ENCODE measurements at places on chromosomes 6 and 20.
A peak's percentile ranks its signal among the peaks of the same experiment; 100 is the strongest.

DNA sequence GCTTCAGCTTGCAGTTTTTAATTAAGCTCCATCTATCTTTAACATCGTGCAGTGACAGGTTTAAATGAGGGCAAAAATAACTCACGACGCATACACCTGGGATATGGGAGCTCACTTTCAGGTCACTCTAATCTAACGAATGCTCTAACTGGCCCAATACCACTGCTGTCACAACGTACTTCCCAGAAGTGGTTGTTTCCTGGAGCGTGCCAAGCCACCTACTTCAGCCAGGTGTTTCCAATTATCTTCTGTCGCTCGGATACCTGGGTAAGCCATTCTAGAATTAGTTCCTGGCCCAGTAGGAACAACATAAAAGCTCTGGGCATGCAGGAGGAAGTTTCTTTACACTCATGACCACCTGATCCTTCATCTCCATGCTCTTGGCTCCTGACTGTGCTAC lies 147.4 kb downstream of the FOXC1 start:
- DNase-seq: no peak

GRCh38 chr6:139201378-139201777 lies 66.5 kb downstream of the HECA start:
- no peak for DNase-seq

- no peak for DNase-seq
Observed at GRCh38 chr20:47929368-47930115, 144.3 kb upstream of the SULF2 start.

DNA sequence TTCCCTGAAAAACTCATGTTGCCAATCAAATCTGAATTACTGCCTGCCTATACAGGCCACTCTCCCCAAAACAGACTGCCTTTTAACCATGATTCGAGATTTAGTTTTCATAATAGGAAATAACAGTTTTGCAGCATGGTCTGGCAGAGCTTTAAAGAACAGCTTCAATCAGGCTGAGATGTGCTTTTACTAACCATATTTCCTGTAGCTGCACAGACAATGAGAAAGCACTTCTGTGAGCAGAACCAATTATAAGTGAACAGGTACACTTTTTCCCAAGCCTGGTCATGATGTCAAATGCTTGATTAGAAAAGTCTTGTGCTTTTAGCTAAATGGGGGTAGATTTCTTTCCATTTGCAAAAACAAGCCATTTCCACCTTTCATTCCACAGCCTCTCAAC lies 108.2 kb downstream of the THEMIS start:
- no peak for DNase-seq

- no peak for DNase-seq
Observed at GRCh38 chr20:57909763-57910331, 200.0 kb upstream of the PMEPA1 start.

DNA sequence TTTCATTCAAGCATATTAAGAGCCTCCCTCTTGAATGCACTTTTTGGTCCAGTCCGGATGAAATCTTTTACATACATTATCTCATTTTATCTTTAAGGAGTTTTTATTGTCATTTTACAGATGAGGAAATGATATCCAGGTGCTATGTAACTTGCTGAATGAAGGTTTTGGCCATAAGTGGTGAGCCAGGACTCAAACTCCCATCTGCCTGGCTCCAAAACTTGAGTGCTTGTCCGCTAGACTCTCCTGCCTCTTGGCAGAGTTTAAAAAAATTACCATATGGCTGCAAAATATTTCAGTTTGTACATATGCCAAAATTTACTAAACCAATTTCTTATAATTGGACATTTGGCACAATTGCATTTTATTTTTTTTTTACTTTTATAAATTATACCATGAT lies 12.2 kb downstream of the PDRG1 start:
- DNase-seq: no peak

DNA sequence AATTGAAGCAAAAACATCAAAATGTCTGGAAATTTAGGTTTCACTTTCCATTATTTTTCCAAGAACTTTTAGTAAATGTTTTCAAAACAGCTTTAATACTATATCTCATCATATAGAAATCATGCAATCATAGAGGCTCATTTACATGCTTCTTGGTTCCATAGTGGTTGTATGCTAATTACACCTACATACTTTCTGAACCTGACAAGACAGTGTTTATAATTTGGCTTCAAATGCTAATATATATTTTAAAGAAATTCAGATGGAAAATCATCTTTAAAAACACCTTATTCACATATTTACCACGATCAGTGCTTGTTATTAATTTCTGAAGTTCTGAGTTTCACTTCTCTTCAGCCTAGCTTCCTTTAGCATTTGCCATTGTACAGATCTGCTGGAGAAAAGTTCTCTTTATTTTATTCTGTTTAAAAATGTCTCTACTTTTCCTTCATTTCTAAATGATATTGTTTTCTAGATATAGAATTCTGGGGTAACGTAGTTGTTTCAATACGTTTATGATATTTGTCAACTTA lies 89.9 kb downstream of the PLCB1 start:
- DNase-seq: no peak

GRCh38 chr6:161031721-161032495 lies 40.3 kb downstream of the MAP3K4 start:
- DNase-seq: no peak

DNA sequence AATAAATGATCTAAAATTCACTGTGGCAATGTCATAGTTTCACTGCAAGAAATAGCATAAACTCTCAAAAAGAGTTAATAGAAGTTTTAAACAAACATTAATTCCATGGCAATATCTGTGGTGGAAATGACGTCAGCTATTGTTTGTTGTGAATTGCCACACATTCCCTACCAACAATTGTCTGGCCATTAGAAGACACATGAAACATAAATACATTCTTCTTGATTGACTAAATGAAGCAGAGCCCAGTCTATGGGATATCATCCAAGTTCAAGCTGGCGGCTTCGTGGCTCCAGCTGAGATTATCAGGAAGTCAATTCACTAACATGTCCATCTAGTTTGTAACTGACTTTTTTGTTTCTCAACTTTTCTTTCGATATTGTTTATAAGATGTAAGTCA lies 369.0 kb downstream of the ARHGAP18 start:
- DNase-seq: no peak

DNA sequence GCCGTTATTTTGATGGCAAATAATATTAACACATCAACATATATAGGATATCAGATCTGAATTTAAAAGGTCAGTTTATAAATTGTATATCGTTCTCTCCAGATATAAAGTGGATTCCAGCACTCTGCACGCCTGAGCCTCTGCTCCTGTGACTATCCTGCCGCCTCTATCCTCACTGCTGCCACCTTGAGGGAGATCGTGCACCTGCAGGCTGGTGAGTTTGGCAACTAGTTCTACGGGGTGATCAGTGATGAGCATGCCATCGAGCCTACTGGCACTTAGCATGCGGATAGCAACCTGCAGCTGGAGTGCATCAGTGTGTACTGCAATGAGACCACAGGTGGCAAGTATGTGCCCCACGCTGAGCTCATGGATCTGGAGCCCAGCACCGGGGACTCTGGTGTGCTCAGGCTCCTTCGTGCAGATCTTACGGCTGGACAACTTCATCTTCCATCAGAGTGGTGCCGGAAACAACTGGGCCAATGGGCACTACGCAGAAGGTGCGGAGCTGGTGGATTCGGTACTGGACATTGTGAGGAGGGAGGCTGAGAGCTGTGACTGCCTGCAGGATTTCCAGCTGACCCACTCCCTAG lies 84.9 kb downstream of the FBXO5 start:
- peak; percentile 7 for DNase-seq

All from LNCaP clone FGC (cell line).